ENCODE measurements at places on chromosomes 1 and 21. TPM values are rescaled to one million over a fixed set of nuclear protein-coding genes. Genes with fewer than 3 reads are reported as not detected.

GRCh38 chr1:203505526-203506204 lies 11.7 kb downstream of the OPTC start:
- no peak overlapping the region for H3K4me3 ChIP-seq
- no peaks in the 10 kb centered on the region for H3K36me3 ChIP-seq

DNA sequence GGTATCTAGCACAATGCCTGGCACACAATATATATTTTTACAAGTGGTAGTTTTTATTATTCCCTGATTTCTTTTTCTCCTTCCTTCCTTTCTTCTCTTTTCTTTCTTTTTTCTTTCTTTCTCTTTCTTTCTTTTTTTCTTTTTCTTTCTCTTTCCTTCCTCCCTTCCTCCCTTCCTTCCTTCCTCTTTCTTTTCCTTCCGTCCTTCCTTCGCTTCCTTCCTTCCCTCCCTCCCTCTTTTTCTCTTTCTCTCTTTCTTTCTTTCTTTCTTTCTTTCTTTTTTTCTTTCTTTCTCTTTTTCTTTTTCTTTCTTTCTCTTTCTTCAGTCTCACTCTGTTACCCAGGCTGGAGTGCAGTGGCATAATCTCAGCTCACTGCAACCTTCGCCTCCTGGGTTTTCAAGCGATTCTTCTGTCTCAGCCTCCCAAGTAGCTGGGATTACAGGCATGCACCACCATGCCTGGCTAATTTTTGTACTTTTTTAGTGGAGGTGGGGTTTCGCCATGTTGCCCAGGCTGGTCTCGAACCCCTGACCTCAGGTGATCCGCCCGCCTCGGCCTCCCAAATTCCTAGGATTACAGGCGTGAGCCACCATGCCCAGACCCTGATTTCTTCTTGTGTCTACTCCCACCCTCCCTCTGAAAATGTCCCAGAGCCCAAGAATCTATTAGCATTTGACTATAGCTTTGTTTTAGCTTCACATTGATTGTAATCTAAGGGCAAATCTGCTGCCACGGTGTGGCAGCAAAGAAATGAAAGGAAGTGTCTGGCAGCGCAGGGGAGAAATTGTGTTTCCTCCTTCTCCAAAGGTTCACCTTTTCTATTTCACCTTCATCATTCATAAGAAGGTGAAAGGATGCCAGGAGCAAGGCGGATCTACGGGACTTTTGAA lies 19.9 kb upstream of the ABCB10 start:
- no peak overlapping the region for H3K4me3 ChIP-seq
- H3K27me3 ChIP-seq = no peaks in the 10 kb centered on the region
- H3K4me1 ChIP-seq = peaks cover 27% of the 10 kb centered on the region
- no peaks in the 10 kb centered on the region for H3K36me3 ChIP-seq
- no peak for DNase-seq
- H3K27ac ChIP-seq = peak overlapping the region; percentile 65

DNA sequence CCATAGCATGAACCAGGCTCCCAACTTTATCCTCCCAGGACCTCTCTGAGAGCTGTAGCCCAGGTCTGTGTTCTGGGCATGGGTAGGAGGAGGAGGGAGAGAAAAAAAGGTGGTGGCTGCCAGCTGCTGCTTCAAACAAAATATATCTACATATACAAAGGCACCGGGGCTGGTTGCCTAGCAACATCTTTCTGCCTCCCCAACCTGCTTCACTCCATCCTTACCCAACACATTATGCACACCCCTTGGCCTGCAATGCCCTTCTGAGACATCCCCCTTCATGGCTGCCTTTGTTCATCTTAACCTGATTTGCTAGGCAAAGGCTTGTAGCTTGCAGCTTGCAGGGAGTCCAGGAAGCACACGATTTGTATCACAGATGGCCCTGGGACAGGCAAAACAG lies 27.2 kb upstream of the ATP1A1 start:
- no peak overlapping the region for H3K27ac ChIP-seq
- H3K4me1 ChIP-seq = peaks cover 3% of the 10 kb centered on the region
- DNase-seq = no peak
- H3K4me3 ChIP-seq = no peak overlapping the region
- no peaks in the 10 kb centered on the region for H3K36me3 ChIP-seq

- no peak overlapping the region for H3K27ac ChIP-seq
- no peak for DNase-seq
- H3K36me3 ChIP-seq = no peaks in the 10 kb centered on the region
- H3K4me1 ChIP-seq = no peaks in the 10 kb centered on the region
- no peak overlapping the region for H3K4me3 ChIP-seq
- no peaks in the 10 kb centered on the region for H3K27me3 ChIP-seq
These were observed 7.2 kb downstream of the FPGT start for GRCh38 chr1:74205266-74205665.

DNA sequence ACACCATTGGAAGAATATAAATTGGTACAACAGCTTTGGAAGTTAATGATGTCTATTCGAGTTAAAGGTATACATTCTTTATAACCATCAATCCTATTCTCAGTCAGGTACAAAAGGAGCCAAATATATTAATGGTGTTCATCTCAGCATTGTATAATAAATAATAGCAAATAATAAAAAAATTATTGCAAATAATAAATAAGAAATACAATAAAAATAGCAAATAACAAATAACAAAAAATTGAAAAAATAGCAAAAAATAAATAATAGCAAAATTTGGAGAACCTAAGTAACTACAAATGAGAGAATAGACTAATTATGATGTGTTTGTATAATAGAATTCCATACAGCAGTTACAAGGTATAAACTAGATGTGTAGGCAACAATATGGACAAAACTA lies 25.6 kb upstream of the NRIP1 start:
- H3K36me3 ChIP-seq = no peaks in the 10 kb centered on the region
- DNase-seq = no peak
- no peaks in the 10 kb centered on the region for H3K27me3 ChIP-seq
- no peak overlapping the region for H3K4me3 ChIP-seq

DNA sequence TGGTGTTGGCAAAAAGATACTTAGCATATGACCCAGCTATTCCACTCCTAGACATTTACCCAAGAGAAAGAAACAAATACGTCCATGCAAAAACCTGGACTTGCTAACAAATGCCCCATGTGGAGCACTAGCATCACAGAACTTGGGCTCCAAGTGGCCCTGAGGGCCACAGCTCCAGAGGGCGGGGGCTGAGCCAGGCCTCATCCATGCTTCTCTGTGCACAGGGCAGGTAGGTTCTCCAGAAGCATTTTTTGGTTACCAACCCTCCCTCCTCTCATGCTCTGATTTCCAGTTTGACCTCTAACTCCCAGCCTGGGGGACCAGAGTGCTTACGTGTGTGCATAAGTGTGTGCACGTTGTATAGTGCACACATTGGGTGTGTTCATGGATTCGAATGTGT lies 2.0 kb downstream of the KRTAP12-2 start:
- no peaks in the 10 kb centered on the region for H3K4me1 ChIP-seq
- H3K27ac ChIP-seq = no peak overlapping the region
- no peak overlapping the region for H3K4me3 ChIP-seq
- no peaks in the 10 kb centered on the region for H3K36me3 ChIP-seq

DNA sequence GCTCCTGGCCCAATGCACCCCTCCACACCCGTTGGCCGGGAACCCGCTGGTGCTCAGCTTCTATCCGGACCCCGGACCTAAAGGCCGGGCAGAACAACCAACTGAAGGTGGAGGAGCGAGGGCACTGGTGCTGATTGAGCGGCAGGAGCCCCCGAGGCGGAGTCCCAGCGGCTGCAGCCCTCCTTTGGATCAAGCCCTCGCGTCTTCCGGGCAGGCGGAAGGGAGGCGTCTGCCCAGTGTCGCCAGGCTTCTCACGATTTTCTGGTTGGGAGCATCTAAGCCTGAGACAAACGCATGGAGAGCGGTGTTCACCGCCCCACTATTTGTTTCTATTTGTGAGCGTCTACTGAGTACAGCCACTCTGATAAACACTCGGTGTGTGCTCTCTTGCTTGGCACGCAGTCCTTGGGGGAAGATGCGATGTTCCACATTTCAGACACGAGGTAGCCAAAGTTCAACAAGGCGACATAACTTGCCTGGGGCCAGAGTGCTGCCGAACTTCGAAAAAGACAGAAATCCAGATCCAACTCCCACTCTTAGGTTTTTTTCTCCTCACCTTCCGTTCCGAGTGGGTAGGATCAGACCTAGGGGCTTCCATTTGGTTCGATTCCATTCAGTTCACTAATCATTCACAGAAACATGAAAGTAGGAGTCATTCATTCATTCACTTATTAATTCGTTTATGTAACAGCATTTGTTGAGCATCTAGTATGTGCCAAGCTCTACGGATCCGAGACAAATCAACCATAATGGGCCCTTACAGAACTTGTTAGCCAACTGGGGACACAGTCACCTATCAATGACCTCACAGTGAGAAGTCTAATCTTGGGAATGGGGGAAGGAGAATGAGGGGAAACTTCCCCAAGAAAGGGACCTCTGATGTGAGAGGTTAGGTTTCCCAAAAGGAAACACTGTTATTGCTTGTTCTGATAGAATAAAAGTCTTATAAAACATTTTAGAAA lies 4.9 kb upstream of the DMRTA2 start:
- H3K27me3 ChIP-seq = peaks cover 97% of the 10 kb centered on the region
- peaks cover 43% of the 10 kb centered on the region for H3K4me1 ChIP-seq
- H3K27ac ChIP-seq = no peak overlapping the region
- DNase-seq = no peak

DNA sequence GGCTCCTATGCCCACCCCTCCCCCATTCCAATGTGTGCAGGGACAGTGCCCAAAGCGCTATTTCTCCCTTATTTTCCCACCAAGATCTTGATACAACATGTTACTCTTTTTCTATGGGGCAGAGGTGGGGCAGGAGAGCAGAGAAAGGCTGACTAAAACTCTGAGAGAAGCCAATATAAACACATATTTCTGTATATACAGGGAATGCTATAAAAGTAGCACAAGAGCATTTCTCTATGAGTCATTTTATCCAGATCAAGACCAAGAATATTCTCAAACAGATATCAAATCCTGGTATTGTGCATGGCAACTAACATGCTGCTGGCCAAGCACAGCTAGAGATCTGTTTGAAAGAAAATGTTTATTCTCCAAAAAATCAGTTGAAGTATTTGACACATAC lies 7.3 kb downstream of the WDR26 start:
- no peak overlapping the region for H3K27ac ChIP-seq
- H3K4me3 ChIP-seq = no peak overlapping the region
- H3K4me1 ChIP-seq = peaks cover 32% of the 10 kb centered on the region
- peaks cover 19% of the 10 kb centered on the region for H3K36me3 ChIP-seq
- DNase-seq = no peak
- H3K27me3 ChIP-seq = no peaks in the 10 kb centered on the region

- DNase-seq = no peak
- H3K4me3 ChIP-seq = no peak overlapping the region
- no peaks in the 10 kb centered on the region for H3K36me3 ChIP-seq
- H3K4me1 ChIP-seq = no peaks in the 10 kb centered on the region
These were observed 224.9 kb downstream of the BACH1 start for GRCh38 chr21:29523646-29524045.

DNA sequence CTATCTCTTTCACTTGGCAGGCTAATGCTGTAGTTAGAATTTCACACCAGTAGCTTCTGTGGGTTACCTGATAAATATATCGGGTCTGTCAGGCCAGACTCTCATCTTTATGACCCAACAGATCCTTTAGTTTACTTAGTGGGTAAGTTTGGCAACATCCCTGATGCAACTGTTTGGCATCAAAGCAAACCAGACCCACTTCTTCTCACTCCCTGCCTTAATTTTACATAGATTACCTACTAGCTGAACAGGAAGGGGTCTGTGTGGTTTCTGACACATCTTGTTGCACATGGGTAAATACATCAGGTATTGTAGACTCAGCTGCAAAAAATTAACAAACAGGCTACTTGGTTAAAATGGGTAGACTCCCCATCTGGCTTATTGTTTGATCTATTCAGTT lies 3.2 kb upstream of the GUK1 start:
- H3K4me1 ChIP-seq = peaks cover 12% of the 10 kb centered on the region
- no peak overlapping the region for H3K4me3 ChIP-seq
- H3K27me3 ChIP-seq = no peaks in the 10 kb centered on the region
- H3K27ac ChIP-seq = no peak overlapping the region

DNA sequence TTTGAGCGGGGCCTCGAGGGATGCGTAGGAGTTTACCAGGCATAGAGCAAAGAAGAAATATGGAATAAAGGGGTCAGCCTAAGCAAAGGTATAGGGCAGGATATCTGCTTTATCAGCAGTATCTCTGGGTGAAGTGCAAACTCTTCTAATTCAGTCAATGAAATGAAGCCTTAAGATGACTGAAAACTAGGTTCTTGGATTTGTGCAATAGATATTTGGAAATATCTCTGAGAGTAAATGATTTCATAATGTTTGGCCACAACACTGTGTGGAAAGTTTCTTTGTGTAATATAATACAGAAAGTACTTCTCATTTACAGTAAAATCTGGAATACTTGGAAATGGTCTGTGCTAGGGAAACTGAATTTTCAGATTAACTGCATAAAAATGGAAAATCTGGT lies 26.1 kb downstream of the KCNJ15 start:
- H3K4me1 ChIP-seq = no peaks in the 10 kb centered on the region
- no peaks in the 10 kb centered on the region for H3K36me3 ChIP-seq

GRCh38 chr1:245986404-245987218 lies 520.5 kb downstream of the SMYD3 start:
- DNase-seq = no peak
- peaks cover 8% of the 10 kb centered on the region for H3K4me1 ChIP-seq
- H3K4me3 ChIP-seq = no peak overlapping the region
- no peak overlapping the region for H3K27ac ChIP-seq

GRCh38 chr1:86247597-86248279 lies 91.2 kb upstream of the COL24A1 start:
- H3K27ac ChIP-seq = no peak overlapping the region
- no peaks in the 10 kb centered on the region for H3K4me1 ChIP-seq
- H3K27me3 ChIP-seq = no peaks in the 10 kb centered on the region
- H3K36me3 ChIP-seq = no peaks in the 10 kb centered on the region
- DNase-seq = no peak
- H3K4me3 ChIP-seq = no peak overlapping the region

Gene TSPAN2
- 7.1 TPM for total RNA-seq

Gene GNG4
- 0.07 TPM for total RNA-seq

Gene SLC35D1
- 3.7 TPM for total RNA-seq

Gene TEKT2
- total RNA-seq = not detected

Gene OR10J4
- total RNA-seq = not detected

Gene C8A
- not detected for total RNA-seq

Gene TTC39A
- 29.2 TPM for total RNA-seq

Gene PLEKHN1
- total RNA-seq = not detected

Gene KCND3
- 19.4 TPM for total RNA-seq

Gene HIPK1
- total RNA-seq = 47.3 TPM

Gene PERM1
- total RNA-seq = 118 TPM

Gene MTARC2
- 24.2 TPM for total RNA-seq

Measured in heart left ventricle (tissue), 16 donors.